ENCODE measurements at places on chromosomes 5 and 9. TPM values are rescaled to one million over a fixed set of nuclear protein-coding genes. Genes with fewer than 3 reads are reported as not detected.

The PCDHGA4 gene
- not detected for polyA plus RNA-seq

The PCDHGC5 gene
- polyA plus RNA-seq, result not detected

The DNAH5 gene
- polyA plus RNA-seq, result not detected

The BRD9 gene
- 16.6 TPM for polyA plus RNA-seq

The PRR7 gene
- 17.5 TPM for polyA plus RNA-seq

The ANKRA2 gene
- polyA plus RNA-seq, result 15.6 TPM

The HSPB3 gene
- not detected for polyA plus RNA-seq

The C9orf78 gene
- 147 TPM for polyA plus RNA-seq

The TTC23L gene
- not detected for polyA plus RNA-seq

The NIPSNAP3A gene
- polyA plus RNA-seq, result 58.0 TPM

The CCL27 gene
- polyA plus RNA-seq, result not detected

The NSG2 gene
- not detected for polyA plus RNA-seq

The COL23A1 gene
- polyA plus RNA-seq, result 0.40 TPM

- no peak for DNase-seq
Observed at GRCh38 chr5:75666801-75667200, 50.4 kb downstream of the POC5 start.

- DNase-seq, result no peak
Observed at GRCh38 chr9:89684912-89685636, 80.3 kb downstream of the GADD45G start.

DNA sequence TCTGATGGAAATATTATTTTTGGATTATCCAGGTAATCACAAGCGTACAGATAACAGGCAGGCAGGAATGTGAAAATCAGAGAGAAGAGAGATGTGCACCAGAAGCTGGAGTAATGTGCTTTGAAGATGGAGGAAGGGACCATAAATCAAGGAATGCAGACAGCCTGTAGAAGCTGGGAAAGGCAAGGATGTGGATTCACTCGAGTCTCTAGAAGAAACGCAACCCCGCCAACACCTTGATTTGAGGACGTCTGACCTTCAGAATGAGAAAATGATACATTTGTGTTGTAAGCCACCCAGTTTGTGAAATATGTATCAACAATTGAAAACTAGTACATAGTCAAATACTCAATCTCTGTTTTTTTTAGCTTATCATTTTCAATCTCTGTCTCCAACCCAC is 207.6 kb upstream of the MPDZ start:
- DNase-seq, result no peak

GRCh38 chr5:19615071-19615470 is 372.9 kb downstream of the CDH18 start:
- DNase-seq, result no peak

DNA sequence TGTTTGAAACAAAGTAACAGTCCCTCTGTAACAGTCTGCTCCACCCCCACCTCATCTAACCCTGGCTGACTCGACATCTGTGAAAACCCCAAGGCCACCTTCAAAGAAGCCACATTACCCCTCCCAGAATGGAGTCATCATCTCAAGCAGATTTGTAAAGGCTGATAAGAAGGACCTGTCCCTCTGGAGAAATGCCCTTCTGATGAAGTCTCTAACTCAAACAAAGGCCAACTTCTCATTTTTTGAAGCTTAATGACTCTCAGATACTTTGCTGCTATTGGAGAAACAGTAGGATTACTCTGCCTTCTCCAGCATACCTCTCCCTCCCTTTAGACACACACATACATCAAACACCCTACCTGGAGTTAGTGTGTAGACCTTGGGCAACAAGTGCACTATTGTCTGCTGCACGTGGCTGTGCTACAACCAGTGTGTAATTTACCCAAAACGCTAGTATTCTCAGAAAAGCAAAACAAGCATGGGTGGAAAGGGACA is 5.3 kb upstream of the SUSD1 start:
- peak; percentile 70 for DNase-seq

GRCh38 chr9:77964258-77964657 is 67.4 kb downstream of the GNAQ start:
- no peak for DNase-seq

GRCh38 chr5:115309751-115310370 is 13.4 kb upstream of the CCDC112 start:
- DNase-seq, result peak; percentile 34

DNA sequence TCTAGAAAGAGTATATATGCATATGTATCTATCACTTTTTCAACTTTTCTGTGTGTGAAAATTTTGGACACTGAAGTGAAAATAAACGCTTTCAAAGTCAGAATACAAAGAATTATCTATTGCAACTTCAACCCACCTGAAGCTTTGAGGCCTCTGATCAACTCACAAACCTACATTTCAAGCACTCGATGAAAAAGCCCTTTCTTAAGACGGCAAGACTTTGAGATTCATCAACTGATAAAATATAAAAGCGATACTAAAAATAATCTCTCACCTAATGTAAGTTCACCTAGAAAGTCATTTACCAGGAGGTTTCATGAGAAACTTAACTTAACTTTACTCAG is 1.2 kb downstream of the GOLPH3 start:
- DNase-seq, result no peak

GRCh38 chr9:126953041-126953809 is 38.6 kb downstream of the RALGPS1 start:
- DNase-seq, result no peak

DNA sequence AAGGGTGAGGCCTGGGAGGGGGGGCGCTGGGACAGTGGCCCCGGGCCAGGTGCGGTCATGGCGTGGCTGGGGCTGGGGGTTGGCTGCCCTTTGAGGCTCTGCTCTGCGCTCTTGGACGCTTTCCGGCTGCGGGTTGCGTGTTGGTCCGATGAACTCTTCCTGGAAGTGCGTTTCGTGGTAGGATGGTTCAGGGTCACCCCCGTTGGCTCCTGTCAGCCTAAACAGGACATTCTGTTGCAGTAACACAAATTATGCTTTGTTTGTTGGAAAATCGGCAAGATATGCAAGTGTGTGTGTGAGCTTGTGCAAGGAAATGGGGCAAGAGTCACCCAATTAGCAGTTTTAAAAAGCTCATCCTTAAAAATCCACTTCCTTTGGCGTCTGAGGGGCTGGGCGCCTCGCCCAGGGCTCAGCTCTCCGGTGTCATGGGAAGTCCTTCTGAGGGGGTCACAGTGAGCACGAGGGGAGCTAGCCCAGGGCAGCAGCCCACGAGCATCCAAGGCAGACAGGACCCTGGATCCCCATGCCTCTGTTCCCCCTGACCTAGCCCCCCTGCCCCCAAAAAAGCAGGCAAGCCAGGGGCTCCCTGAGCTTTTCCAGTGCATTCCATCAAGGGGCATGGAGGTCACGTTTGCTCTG is 22.2 kb upstream of the RNU6ATAC start:
- DNase-seq, result no peak

GRCh38 chr5:172479034-172479783 is 24.9 kb upstream of the SH3PXD2B start:
- DNase-seq, result peak; percentile 58

GRCh38 chr5:53929570-53929969 is 369.1 kb downstream of the NDUFS4 start:
- DNase-seq, result no peak

GRCh38 chr5:14710313-14710994 is 45.9 kb downstream of the OTULIN start:
- DNase-seq, result no peak

DNA sequence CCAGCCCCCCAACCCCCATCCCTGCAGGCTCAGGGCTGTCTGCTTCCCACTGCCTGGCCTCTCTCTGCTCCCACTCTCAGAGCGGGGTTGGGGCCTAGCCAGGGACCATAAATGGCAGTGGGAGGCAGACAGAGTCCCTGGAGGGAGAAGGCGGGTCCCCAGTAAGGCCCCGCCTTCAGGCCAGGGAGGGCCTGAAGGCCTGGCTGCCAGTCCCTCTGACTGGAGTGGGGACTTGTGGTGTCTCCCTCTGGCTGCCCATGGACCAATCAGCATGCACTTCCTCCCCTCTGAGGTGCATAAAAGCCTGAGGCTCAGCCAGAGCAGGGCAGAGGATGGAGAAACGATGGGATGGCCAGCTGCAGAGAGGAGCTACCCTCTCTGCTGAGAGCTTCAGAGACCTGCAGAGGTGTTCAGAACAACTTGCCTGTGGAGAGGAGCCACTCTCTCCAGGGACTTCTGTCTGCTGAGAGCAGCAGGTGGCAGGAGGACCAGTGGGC is 2.7 kb upstream of the BTNL9 start:
- DNase-seq, result no peak

- DNase-seq, result no peak
Observed at GRCh38 chr9:113603773-113604172, 140.2 kb downstream of the RGS3 start.

GRCh38 chr9:36163049-36163785 is 6.0 kb upstream of the CCIN start:
- DNase-seq, result no peak

GRCh38 chr9:121380846-121381245 is 10.8 kb upstream of the STOM start:
- no peak for DNase-seq

GRCh38 chr9:82637368-82637767 is 425.6 kb downstream of the RASEF start:
- DNase-seq, result no peak

GRCh38 chr5:98750693-98751092 is 22.8 kb upstream of the RGMB start:
- DNase-seq, result no peak

GRCh38 chr9:134517069-134517680 is 124.4 kb upstream of the COL5A1 start:
- DNase-seq, result no peak

DNA sequence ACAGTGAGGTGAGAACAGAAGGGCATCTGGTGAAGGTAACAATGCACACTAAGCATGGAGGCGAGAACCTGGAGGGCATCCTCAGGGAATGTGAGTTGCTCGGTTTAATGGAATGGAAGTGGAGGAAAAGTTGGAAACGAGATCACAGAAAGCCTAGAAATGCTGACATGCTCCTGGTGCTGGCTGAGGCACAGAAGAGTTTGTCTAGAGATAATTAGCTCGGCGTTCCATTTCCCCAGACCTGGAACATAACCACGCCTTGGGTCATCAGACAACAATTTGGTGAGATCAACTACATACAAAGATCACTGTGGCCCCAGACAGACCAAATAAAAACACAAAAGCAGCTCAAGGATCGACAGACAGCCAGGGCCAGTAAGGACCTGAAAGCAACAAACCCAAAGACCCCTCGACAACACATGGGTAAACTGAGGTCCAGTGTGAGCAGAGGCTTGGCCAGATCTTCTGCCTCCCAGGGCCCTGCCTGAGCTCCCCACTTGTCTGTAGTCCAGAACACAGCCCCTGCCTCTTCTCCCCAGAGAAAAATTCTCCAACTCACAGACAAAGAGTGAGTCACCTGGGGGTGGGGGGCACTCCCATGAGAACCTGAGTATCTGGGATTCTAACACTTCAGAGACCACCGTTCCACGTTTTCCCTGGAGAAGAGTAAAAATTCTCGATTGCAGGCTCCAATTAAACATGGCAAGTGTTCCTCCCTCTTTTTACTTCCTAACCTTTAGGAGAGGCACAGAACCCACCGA is 52.5 kb downstream of the SHB start:
- DNase-seq, result no peak

GRCh38 chr5:38718771-38719391 is 126.9 kb upstream of the OSMR start:
- DNase-seq, result no peak

GRCh38 chr9:110099236-110100095 is 108.5 kb downstream of the C9orf152 start:
- DNase-seq, result no peak

DNA sequence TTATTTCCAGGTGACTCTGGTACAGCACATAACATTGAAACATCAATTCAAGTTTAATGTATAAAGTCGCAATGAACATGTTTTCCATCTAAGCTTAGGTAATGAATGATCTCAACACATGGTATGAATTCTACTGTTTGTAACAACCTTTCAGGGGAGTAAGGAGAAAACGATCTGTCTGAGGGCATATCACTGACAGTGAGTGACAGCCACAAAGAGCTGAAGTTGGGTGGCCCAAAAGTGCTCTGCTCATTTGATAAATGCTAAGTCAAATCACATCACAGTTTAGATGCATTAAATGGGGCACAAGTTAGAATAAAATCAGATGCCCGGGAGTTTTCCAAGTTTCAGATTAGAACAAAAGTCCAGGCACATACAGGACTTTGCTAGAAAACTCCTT is 1.2 kb downstream of the FANCC start:
- DNase-seq, result no peak

DNA sequence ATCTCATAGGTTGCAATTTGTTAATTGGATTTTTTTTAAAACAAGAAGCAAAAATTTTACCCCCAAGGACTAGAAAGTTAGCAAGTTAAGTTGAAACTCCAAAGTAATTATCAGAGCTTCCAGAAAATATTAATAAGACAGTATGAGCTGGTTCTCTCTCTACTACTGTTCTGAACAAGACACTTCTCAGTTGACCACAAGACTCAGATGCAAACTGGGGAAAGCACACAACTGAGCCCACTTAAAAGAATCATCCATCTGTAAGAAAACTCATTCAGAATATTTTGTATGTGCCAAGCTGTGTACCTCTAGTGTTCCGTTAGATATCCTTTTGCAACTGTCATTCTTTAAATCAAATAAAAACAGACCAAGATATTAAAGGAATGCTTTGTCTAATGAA is 60.0 kb downstream of the MAP1B start:
- no peak for DNase-seq

DNA sequence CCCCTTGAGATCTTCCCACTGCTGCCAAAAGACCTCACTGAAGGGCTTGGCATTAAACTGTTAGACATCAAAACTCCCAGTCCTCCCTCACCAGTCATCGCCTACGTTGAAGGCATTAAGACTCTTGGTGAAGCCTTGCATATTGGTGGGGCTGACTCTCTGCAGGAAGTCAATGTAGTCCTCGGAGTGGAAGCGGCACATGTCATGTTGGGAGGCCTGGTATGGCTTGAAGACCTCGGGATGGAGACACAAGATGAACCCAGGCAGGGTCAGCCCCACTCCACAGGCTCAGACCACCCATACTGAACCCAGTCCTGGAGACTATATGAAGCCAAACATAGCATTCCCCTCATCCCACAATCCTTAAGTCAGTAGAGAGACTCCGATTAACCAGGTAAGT is 1.9 kb downstream of the HDAC3 start:
- DNase-seq, result no peak

GRCh38 chr9:85167146-85167545 is 497.6 kb downstream of the NTRK2 start:
- no peak for DNase-seq

- no peak for DNase-seq
Observed at GRCh38 chr5:36958612-36959011, 82.0 kb downstream of the NIPBL start.

DNA sequence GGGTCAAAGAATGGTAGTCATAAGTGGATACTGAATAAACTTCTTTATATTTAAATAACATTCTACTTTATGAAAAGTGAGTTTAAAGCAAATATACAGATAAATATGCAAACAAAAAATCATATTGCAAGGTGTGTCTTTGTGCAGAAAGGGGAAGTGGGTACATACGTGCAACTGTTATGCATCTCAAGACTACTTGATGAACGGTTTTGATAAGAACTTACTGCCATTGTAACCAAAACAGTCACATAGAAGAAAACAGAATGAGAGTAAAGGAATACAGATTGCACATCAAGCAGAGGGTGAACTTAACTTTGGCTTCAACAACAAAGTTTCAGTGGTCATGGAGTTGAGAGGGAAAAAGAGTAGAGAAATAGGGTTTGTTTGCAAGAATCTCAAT is 9.9 kb downstream of the CAMK4 start:
- no peak for DNase-seq
